ENCODE measurements at places on chromosomes 6 and 20. TPM values are rescaled to one million over a fixed set of nuclear protein-coding genes. Genes with fewer than 3 reads are reported as not detected.

GRCh38 chr6:169738976-169739529, 12.3 kb downstream of the DYNLT2 start:
- H3K4me3 ChIP-seq = no peak overlapping the region
- H3K36me3 ChIP-seq = no peaks in the 10 kb centered on the region
- no peak for DNase-seq
- H3K4me1 ChIP-seq = no peaks in the 10 kb centered on the region
- no peak overlapping the region for H3K27ac ChIP-seq
- no peaks in the 10 kb centered on the region for H3K27me3 ChIP-seq

DNA sequence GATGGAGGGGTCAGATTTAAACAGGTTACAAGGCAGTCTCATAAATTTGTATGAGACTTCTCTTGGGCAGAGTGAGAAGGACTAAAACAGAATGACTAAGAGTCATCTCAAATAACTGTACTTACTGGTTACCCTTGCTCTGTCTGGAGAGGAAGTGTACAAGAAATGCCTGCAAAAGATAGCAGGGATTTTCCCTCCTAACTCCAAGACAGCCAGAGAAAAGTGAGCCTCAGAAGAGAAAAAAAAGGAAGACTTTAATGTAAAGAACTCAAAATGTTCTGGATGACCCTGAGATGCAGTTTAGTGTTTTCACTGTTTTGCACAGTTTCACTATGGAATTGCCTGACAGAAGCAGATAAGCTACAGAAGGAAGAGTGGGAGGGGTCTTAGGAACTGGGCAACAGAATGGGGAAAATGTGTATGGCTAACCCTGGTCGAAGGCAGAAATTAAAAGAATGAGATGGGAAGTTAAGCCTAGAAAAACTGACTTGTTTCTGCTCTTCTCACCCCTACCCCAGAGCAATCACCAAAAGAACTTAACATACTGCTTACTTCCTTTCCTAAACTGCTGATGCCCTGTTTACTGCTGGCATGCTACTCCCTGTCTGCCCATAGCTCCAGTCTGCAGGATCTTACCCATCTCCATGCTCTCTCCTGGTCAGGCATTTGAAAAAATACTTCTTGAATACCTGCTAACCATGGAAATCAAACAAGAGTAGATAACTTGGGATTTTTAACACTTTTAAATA, 98.1 kb upstream of the MARCKS start:
- no peak overlapping the region for H3K27ac ChIP-seq
- H3K4me3 ChIP-seq = no peak overlapping the region
- H3K36me3 ChIP-seq = no peaks in the 10 kb centered on the region
- no peak for DNase-seq
- H3K27me3 ChIP-seq = no peaks in the 10 kb centered on the region

GRCh38 chr6:28145231-28145630, 3.5 kb downstream of the ZKSCAN8 start:
- no peak overlapping the region for H3K27ac ChIP-seq
- no peak for DNase-seq
- no peaks in the 10 kb centered on the region for H3K4me1 ChIP-seq
- H3K36me3 ChIP-seq = peaks cover 24% of the 10 kb centered on the region
- H3K27me3 ChIP-seq = no peaks in the 10 kb centered on the region

DNA sequence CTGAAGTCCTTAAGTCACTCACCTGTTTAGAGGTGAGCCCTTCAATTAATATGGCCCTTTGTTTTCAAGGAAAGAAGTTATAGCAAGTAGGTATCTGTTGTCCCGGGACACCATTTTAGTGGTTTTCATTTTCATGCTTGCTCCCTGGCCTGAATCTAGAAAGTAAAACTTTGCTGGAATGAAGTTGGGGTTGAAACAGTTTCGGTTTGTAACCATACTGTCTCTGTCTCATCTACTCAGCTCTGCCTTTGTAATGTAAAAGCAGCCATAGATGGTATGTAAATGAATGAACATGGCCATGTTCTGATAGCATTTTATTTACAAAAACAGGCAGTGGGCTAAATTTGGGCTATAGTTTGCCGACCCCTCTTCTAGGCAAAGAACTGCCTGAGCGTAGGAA, 64.9 kb upstream of the GNRH2 start:
- peaks cover 2% of the 10 kb centered on the region for H3K36me3 ChIP-seq
- no peak overlapping the region for H3K4me3 ChIP-seq
- no peaks in the 10 kb centered on the region for H3K4me1 ChIP-seq
- DNase-seq = no peak
- H3K27me3 ChIP-seq = no peaks in the 10 kb centered on the region

- DNase-seq = no peak
- no peak overlapping the region for H3K4me3 ChIP-seq
- no peaks in the 10 kb centered on the region for H3K4me1 ChIP-seq
- H3K27me3 ChIP-seq = no peaks in the 10 kb centered on the region
- H3K36me3 ChIP-seq = no peaks in the 10 kb centered on the region
Measured at GRCh38 chr6:2237001-2237400, 8.4 kb downstream of the GMDS start.

Gene KIF25
- not detected for total RNA-seq

Gene FAM83C
- total RNA-seq = not detected

Gene IL20RA
- not detected for total RNA-seq

Measured in ascending aorta (tissue), 2 donors.